ENCODE measurements at places on chromosomes 11 and 22.
A peak's percentile ranks its signal among the peaks of the same experiment; 100 is the strongest.

DNA sequence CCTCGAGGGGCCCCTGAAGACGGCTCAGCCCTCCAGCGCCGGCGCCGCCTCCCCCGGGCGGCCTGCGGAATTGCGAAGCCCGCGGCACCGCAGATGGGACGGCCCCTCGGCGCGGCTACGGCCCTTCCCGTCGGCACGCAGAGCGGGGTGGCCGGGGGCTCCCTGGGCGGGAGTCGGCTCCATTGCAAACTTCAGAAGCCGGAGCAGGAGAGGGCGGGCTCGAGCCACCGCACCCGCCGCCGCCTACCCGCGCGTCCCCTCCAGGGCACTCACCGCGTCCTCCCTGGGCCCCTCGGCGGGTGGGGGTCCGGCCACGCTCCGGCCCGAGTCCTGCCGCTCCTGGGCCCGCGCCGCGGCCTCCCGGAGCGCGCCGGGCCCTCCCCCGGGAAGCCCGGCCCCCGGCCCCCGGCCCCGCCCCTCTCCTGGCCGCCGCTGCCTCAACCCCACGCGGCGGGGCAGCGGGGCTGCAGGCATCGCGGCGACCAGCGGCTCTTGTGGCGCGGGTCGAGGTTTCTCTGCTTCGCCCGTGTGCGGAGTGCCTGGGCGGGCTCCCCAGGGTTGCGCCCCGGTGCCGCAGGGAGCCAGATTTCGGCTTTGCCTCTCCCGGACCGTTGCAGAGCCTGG lies at the start of gene PACSIN3:
Gene PACSIN3 (minus strand): TSS at position 359 of the 624 bp plus-strand sequence. CDS start 3,707 bp downstream, outside the sequence.
- DNase-seq, result peak; percentile 49

DNA sequence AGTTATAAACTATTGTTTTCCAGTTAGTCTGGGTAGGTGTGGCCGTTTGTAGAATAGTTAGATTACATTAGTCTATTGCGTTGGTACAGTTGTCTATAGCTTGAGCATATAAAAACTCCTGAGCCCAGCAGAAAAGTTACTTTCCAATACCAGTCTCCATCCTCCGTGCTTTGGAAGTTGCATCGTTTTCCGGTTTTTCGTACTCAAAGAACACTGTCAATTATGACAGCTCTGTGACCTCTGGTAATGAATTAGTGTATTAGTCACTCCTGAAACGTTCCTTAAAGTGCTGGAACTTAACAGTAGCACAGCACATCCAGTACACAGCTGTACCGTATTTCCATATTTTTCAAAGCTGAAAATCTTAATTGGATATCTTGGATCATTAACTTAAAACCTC lies 808 bp upstream of the MSANTD2 start:
- DNase-seq, result no peak

DNA sequence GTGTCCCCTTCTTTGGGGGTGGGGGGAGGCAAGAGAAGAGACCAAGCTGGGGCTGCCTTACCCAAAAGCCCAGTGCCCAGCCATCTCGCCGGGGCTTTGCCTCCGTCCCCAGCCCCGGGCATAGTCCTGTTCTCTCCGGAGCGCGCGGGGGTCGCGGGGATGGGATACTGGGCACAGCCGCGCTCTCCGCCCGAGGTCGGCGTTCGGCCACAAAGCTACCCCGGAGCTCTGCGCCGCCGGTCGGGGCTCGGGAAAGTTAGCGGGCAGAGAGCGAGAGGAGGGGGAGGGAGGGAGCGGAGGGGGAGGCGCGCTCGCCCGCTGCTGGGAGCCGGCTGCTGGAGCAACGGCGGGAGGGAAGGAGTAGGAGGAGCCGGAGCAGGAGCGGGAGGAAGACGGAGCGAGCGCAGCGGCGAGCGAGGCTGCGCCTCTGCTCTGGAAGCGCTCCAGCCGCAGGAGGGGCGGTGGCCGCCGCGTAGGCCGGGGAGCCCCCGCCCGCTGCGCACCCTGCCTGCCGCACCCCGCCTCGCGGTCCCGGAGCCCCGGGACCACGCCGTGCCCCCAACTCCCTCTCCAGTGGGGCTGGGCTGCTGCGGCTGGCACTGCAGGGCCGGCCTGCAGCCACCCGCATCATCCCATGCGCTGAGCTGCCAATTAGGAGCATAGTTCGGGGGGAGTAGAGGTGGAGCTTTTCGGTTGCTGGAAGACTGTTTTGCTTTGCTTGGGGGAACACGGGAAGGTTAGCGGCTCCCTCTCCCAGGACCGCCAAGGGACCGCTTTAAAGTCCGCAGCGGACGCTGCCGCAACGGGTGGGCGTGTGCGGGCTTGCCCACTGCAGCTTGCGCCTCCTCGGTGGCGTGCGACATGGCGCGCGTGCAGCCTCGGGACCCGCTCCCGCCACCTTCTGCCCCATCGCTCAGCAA lies at the start of gene SCN4B:
Gene SCN4B (minus strand): TSS at position 272 of the 920 bp plus-strand sequence. CDS start 150 bp downstream, at position 122.
- no peak for DNase-seq

DNA sequence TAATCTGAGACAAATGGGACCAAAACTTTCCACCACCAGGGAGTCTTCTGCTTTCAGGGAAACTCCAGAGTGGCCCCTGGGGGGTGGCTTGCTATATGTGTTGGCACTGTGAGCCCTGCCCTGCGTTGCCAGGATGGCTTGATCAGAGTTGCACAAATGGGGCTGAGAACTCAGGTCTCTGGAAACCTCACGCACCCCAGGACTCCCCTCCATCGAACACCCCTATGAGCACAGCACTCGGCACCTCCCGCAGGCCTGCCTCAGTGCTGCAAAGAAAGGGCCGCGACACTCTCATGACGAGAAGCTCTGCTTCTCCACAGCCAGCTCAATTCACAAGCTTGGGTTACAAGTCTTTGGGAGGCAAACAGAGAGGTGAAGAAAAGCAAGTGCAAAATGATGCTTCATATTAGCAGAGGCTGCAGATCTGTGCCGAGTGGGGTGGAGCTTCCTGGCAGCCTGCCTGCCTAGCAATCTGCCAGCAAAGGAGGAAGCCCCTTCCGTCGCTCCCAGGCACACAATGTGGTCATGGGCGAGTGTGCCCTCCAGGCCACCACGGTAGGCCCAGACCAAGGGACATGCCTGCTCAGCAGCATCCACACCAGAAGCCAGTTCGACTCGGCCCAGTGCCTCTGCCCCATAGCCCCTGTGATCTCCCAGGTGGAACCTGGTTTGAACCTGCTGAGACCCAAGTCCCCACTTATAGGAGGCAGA lies 55.7 kb downstream of the MYH9 start:
- peak; percentile 53 for DNase-seq

GRCh38 chr22:33923660-33924246 lies 3.5 kb upstream of the LARGE1 start:
- no peak for DNase-seq

DNA sequence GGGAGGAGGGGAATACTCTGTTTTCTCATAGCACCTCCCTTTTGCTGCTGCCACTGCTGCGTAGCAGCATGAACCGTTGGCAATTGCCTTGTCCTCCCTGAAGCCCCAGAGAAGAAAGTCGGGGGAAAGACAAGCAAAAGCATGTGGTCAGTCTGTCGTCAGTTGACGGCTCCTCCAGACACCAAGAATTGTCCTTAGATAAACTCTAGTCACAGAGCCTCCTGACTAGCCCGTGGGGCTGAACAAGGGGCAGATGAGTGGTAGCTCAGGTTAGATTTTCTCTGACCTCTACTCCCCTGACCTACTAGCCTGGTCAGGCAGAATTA lies 126.4 kb upstream of the HSD17B12 start:
- no peak for DNase-seq

GRCh38 chr11:61870541-61871031 lies 20.8 kb downstream of the FADS3 start:
- DNase-seq, result no peak

DNA sequence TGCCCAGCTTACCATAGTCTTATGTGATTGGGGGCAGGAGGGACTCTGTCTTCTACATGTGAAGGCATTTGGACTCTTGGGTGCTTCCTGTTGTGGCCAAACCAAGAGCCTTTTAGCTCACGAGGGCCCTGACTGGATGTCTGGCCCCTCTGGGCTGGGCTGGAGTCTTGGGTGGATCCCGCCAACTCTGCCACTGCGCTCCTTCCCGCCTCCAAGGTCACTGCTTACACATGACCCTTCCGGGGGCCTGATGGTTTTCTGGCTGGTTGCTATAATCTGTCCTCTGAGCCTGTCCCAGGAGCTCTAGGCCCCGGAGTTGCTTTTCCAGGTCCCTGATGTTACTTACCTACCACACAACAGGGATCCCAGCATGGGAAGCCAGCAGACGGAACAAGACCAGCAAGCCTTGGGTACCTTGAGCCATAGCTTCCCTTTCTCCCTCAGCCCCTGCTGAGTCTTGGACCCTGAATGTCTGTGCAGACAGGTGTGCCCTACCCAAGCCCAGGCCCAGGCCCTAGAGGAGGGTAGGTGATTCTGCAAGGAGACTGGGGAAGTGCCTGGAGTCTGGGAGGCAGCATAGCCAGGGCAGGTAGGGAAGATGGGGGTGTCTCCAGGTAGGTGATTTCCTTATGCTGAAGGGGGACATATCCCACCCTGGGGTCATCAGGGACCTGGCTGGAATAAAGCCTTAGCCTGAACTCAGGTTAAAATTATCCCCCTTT lies 100.3 kb downstream of the TSPAN18 start:
- no peak for DNase-seq

- peak; percentile 71 for DNase-seq
These were observed 33.0 kb downstream of the YWHAH start for GRCh38 chr22:31977141-31977841.

- no peak for DNase-seq
These were observed 15.5 kb upstream of the CTSD start for GRCh38 chr11:1779034-1779805.

GRCh38 chr22:29344137-29344536 lies 28.6 kb upstream of the RASL10A start:
- no peak for DNase-seq

DNA sequence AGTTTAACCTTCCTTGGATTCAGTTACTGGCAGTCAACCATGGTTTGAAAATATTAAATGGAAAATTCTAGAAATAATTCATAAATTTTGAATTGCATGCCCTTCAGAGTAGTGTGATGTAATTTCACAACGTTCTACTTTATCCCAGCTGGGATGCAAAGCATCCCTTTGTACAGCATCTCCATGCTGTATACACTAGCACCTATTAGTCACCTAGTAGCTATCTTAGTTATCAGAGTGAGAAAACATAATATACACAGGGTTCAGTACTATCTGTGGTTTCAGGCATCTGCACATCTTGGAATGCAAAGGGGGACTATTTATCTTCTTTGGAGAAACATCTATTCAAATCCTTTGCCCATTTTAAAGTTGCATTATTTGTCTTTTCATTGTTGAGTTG lies 30.8 kb downstream of the CBL start:
- no peak for DNase-seq

- DNase-seq, result no peak
These were observed 19.7 kb downstream of the RASD2 start for GRCh38 chr22:35560366-35560765.

- DNase-seq, result no peak
These were observed 11.9 kb downstream of the TTLL1 start for GRCh38 chr22:43077121-43077877.

DNA sequence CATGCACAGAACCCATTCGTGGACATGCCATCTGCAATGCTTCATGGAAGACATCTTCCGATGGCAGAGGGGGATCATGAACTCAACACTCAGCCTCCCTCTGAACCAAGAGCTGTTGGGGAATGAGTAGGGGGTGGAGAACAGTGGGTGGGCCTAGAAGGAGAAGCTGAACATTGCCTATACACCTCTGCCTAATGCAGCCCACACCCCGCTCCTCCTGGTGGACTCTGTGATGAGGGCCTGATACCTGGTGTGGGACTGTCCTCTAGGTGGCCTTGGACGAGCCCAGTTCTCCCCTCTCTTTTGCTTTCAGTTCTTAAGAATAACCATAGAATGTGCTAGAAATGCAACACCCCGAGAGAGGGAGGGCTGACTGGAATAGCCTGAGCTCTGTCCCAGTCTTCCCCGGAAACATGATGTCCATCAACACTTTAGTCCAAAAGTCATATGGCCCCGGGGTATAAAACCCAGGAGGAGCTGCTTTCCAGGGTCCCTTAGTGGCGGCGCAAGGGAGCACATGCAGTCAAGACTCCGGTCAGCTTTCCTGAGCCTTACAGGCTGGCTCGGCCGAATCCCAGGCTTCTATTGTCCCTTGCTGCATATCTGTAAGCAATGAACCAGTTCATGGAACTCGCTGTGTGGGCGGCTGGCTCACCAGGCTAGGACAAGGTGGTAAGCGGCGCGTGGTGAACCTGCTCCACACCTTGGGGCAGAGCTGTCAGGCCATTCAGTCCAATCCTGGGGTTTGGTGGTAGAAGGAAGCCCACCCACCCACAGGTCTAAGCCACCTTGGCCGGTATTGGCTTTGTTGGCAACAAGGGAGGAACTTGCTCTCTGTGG lies 216.9 kb downstream of the CTTN start:
- no peak for DNase-seq

DNA sequence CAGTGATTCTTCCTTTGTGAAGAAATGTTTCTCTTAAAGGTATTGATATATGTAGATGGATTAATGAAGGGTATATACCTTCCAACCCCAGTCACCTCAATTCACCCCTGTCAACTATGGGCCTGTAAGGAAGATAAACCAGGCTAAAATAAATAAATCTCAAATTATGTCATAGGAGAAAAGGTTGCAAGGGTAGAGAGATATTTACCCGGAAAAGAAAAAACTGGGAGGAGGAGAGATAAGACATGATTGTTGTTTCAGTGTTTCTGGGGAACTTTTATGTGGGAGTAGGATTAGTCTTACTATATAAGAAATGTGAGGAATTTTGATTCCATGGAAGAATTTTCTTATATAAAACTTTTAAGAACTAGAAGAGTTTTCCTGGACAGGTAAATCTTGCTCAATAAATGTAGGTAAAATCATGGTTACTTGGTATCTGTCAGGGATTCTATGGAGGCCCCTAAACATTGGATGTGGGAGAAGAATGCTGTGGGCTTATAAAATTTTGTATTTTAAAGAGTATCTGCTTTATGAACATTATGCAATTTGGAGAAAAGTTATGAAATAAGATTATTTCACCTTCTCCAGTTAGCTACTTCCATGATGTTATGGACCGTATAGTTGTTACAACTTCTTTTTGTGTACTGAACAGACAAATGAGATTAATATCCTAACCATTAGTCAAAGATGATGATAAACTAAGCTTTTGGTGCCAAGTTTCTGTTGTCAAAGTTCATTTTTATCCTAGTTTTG lies 6.4 kb downstream of the YAP1 start:
- no peak for DNase-seq

GRCh38 chr11:105868762-105869285 lies 153.2 kb downstream of the MSANTD4 start:
- DNase-seq, result no peak

All from activated T-cell treated with anti-CD3 and anti-CD28 coated beads for 48 hours (primary cell).